ENCODE measurements at places on chromosomes 2 and 18.

DNA sequence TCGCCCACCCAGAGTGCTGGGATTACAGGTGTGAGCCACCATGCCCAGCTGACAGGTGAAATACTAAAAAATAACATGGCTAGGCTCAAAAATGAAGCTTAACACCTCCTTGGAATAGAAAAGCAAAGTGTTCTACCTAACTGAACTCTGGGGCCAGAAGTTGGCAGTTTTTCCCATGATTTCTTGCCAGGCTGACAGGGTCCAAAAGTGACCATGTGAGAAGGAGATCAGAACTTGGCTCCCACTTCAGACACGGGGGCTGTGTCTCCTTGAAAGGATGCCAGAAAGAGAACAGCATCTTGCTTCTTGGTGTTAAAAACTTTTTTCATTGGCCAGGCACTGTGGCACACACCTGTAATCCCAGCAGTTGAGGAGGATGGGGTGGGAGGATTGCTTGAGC, 47.0 kb downstream of the BMPR2 start:
- no peak for DNase-seq

- DNase-seq = no peak
Observed at GRCh38 chr2:168896783-168897182, 4.3 kb upstream of the G6PC2 start.

GRCh38 chr18:71707400-71707799, 836.7 kb downstream of the CBLN2 start:
- DNase-seq = no peak

GRCh38 chr2:236981701-236982485, 103.8 kb upstream of the COPS8 start:
- DNase-seq = no peak

- peak; percentile 35 for DNase-seq
Observed at GRCh38 chr2:27977731-27978312, 87.3 kb downstream of the BABAM2 start.

- DNase-seq = no peak
Observed at GRCh38 chr2:201344663-201345366, 12.3 kb downstream of the FLACC1 start.

GRCh38 chr2:220341014-220341413, 713.6 kb downstream of the SLC4A3 start:
- DNase-seq = no peak

GRCh38 chr2:171478345-171478744, 43.9 kb upstream of the CYBRD1 start:
- no peak for DNase-seq

- no peak for DNase-seq
Observed at GRCh38 chr2:172768401-172768800, 32.8 kb downstream of the RAPGEF4 start.

Data from stimulated activated CD4-positive, alpha-beta T cell treated with anti-CD3 and anti-CD28 coated beads, Interleukin-4, amount 100 ng/mL, for 24 hours (primary cell).